ENCODE measurements at places on chromosomes 1 and 21.

DNA sequence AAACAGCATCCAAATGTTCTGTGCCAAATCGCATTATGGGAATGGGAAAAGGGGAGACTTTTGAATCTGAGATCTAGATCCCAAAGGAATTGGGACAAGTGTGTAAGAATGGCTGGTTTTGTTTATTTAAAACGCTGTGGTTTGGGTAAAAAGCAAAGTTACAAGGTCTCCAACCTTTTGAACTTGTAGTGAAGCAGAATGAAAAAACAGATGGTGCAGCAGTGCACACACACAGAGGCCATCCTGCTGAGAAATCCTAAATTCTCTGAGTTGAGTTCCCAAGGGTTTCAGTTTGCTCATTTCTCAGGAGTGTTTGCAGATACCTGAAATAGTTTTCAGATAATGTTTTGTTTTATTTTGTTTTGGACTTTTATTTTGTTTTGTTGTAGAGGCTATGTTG lies 80.2 kb upstream of the CD1D start:
- DNase-seq = no peak

- DNase-seq = no peak
These were observed 14.2 kb upstream of the HSD3B1 start for GRCh38 chr1:119492763-119493162.

- no peak for DNase-seq
These were observed 17.6 kb downstream of the ESRRG start for GRCh38 chr1:216705676-216706075.

DNA sequence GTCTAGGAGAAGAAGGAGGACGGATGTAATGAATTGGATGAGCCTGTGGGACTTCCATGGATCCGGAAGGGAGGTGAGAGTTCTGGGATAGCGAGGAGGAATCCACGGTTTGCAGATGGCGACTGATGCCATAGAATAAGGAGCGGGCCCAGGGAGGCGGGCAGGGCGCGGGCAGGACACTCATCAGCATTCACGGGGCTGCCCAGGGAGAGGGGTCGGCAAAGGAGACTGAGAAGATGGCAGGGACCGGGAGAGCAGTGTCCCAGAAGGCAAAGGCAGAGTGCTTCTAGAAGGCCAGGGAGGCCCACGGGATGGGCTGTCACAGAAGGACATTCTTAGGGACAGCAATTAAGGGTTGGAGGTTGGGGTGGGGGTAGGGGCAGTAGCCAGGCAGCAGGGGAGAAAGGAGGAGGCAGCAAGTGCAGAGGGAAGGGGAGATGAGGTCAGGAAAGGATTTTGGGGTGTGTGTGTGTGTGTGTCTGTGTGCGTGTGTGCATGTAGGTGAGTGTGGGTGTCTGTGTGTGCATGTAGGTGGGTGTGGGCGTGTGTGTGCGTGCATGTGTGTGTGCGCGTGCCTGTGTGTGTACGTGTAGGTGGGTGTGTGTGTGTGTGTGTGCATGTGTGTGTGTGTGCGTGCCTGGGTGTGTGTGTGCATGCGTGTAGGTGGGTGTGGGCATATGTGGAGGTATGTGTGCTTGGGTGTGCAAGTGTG lies 1.1 kb upstream of the COL8A2 start:
- DNase-seq = no peak

DNA sequence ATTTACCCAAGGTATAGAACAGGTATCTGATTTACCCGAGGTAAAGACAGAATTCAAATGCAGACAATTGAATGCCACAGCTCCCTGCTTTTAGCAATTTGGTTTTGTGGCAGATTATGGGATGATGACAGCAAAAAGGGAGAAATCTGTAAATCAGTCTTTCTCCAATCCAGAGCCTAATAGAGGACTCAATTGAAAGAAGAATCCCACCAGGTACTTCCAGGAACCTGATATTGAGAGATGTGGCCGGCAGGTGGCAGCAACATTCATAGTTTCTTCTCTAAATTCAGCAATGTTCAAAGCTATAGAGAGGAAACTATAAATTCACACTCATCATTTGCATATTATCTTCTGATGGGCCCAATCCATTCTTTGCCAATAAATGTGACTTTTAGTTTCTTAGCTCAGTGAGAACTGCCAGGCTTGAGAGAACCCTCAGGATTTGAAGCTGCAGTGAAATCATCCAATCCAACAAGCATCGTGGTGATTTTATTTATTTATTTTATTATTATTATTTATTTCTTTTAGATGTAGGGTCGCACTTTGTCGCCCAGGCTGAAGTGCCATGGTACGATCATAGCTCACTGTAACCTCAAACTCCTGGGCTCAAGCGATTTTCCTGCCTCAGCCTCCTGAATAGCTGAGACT lies 9.8 kb upstream of the PHACTR4 start:
- DNase-seq = peak; percentile 59

DNA sequence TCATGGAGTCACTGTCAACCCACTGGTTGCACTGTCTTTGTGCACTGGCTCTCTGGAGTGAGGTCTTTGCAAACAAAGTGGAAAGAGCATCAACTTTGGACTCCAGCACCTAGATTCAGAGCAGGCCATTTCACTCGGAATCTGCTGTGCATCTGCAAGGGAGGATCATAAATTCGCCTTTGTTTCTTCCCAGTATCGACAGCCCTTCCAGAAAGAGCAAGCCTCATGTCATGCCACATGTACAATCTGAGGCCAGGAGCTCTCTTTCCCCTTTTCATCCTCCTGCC lies 853 bp upstream of the PCSK9 start:
- no peak for DNase-seq

GRCh38 chr1:53137729-53138128 lies 4.7 kb downstream of the SLC1A7 start:
- no peak for DNase-seq

DNA sequence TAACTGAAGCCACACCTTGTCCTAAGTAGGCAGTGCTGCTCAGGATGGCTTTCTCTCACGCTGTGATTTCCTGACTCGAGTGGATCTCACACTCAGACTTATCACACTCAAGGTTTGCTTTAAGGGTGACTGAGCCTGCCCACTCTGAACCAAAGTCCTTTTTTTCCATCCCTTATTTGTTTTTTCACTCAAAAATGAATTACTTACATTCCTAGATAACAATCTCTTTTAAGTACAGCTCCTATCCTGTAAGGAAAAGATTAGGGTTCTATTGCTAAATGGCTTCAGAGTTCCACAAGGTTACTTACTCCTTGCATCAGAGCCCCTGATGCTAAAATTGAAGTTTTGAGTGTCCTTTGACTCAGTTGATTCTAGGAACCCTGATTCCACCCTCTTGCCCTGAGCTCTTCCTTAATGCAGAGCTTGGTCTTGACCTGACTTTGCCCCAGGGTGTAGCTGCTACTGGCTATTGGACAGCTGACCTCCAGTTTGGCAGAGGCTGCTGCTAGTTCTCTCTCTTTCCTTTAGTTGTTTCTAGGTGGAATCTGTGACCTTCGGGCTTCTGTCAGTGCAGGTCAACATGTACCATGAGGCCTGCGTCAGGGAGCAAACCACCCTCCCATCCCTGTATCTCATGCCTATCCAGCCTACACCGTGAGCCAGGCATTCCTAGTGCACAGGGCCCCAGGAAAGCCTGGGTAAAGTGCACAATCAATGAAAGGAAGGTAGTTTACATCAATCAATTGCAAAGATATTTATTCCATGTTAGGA lies 80.1 kb upstream of the CD55 start:
- DNase-seq = no peak

DNA sequence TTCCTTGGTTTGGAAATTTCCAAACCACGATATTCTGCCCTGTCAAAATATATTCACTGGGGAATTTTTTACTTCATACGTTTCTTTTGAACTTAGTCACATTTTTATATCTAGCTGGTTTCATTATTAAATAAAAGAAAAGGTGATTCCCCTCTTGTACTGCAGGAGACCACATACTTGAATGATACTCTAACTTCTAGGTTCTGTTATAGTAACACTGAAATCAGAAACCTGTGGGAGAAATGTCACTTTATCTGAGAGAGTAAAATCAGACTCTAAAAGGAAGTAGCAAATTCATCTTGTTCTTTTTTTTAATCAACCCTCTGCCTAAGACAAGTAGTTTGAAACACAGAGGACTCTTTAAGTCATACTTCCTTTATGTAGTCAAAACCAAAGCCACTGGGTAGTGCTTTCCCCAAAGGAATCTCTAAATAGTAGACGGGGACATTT lies 34.4 kb downstream of the MRPL39 start:
- DNase-seq = no peak

DNA sequence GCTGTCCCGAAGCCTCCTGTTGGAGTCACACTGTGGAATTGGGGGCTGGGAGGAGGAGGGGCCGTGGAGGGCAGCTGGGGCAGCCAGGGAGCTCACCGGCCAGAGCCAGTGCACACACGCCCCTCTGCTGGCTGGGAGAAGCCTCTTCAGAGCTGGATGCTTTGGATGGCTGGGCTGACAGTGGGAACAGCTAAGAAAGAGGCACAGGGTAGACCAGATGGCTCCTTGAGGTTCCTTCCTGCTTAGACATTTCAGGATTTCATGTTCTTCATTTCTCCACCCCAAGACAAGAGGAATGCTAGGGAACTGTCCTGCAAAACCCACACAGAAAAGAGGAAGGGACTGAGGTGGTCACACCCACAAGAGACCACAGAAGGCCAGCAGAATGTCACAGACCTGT lies 254.8 kb upstream of the VAMP3 start:
- DNase-seq = no peak

GRCh38 chr1:143497374-143497747 lies 474.4 kb downstream of the FAM72C start:
- no peak for DNase-seq

DNA sequence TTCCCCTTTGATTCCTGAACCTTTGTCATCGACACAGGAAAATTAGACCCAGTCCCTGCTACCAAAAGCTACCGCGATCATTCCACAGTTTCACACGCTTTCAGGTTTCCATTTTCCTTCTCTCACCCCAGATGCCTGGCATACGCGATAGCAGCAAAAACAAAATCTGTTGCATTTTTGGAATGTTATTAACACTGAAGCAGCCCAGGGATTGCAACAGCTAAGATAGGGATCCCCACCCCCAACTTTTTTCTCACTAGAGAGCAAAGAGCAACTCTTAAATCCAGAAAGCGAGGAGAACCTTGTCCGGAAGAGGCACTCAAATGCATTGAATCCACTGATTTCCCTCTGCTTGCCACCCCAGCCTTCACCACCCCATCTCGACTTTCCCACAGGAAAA lies 8.9 kb downstream of the OVAAL start:
- no peak for DNase-seq

- no peak for DNase-seq
These were observed 54.7 kb upstream of the ZRANB2 start for GRCh38 chr1:71135571-71135970.

- DNase-seq = no peak
These were observed 70.1 kb upstream of the NTPCR start for GRCh38 chr1:232880354-232880753.

Measured in activated CD4-positive, alpha-beta T cell treated with anti-CD3 and anti-CD28 coated beads, Interleukin-2, amount 50 U/mL, for 24 hours (primary cell).